Stimulated activated CD4-positive, alpha-beta T cell treated with anti-CD3 and anti-CD28 coated beads, Interleukin-1b, Interleukin-23, amount 100 ng/mL, for 24 hours (primary cell): ENCODE measurements at places on chromosomes 2 and 18.

- DNase-seq, result no peak
These were observed 18.8 kb downstream of the COX7A2L start for GRCh38 chr2:42342061-42342794.

- DNase-seq, result no peak
These were observed 2.3 kb upstream of the PLEK start for GRCh38 chr2:68362749-68363148.

DNA sequence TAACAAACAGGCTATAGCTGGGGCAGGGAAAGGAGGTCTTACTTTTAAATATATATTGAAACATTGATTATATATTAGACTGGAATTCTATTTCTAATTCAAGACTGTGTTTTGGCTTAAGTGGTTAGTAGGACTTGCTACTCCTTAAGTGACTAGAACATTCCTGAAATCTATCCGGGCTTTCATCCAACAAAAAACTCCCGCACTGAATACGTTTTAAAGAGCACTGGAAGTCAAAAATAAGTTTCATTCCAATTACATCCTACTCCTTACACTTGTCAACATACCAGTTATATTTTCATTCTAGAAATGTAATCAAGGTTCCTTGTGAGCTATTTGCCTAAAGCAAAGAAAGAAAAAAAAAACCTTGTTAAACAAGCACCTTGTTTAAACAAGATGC, 204.6 kb downstream of the SP3 start:
- no peak for DNase-seq

DNA sequence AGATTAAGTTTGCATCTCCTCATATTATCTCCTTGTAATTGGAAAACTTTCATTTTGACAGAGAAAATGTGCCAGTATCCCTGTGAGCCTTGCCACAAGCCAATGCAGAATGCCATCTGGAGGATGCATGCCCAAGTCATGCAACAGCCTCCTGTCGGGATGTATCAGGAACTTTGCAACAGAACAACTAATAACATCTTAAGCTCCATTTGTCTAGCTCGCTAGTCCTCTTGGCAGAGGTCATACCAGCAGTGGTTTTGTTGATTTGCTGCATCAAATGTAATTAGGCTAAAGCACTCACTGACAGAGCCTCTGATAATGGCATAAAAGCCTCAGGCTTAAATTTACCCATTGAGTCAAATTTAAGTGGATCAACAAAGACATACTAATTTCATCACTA, 125.8 kb downstream of the UBE2E3 start:
- DNase-seq, result no peak

- no peak for DNase-seq
These were observed 29.4 kb upstream of the REEP1 start for GRCh38 chr2:86366651-86367498.

DNA sequence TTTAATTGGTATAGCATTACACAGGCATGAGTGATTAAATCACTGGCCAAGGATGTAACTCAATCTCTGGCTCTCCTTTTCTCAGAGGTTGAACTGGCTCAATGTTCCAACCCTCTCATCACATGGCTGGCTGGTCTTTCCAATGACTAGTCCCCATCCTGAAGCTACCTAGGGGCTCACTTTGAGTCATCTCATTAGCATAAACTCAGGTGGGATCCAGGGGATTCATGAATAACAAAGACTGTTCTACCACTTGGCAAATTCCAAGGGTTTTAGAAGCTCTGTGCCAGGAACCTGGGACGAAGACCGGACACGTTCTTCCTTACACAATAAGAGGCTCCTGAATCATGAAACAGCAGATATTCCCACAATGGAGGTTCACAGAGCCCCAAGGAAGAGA, 145.0 kb upstream of the SPATS2L start:
- no peak for DNase-seq

DNA sequence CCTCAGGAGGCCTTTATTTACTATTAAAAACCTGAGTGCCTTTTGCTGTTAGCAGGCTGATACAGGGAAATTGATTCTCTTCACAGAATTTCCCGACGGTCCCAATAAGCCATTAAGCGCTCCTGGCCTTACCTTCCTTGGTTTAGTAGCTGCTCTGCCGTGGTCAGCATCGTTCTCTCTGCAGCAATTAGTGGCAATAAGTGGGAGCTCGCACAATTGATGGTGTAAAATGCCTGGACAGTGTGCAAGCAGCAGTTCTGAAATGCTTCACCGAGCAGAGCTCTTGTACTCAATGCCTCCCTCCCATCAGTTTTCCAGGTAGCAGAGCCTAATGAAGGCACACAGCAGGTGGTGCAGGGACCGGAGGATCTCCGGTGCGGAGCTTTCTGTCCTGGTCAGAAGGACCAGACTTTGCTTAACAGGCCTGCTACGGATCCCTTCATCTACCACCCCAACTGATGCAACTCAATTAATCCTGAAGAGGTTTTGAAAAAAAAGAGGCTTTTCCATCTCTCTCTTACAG, 1.1 kb upstream of the LINC00305 start:
- no peak for DNase-seq

- no peak for DNase-seq
These were observed 790.5 kb downstream of the RNF144A start for GRCh38 chr2:7707723-7708122.

GRCh38 chr2:36177282-36177681, 178.3 kb upstream of the CRIM1 start:
- DNase-seq, result no peak

GRCh38 chr18:12750076-12750714, 47.4 kb downstream of the PSMG2 start:
- no peak for DNase-seq

GRCh38 chr2:225761396-225761795, 361.9 kb downstream of the NYAP2 start:
- DNase-seq, result no peak

DNA sequence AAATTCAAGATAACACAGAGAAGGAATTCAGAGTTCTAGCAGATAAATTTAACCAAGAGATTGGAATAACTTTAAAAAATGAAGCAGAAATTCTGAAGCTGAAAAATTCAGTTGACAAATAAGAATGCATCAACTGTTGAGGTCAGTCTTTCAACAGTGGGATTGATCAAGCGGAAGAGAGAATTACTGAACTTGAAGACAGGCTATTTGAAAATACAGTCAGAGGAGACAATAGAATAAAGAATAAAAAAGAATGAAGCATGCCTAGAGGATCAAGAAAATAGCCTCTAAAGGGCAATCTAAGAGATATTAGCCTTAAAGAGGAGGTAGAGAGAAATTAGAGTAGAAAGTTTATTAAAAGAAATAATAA, 27.7 kb upstream of the ITGAV start:
- no peak for DNase-seq

GRCh38 chr2:29165362-29166241, 50.4 kb downstream of the CLIP4 start:
- DNase-seq, result no peak

DNA sequence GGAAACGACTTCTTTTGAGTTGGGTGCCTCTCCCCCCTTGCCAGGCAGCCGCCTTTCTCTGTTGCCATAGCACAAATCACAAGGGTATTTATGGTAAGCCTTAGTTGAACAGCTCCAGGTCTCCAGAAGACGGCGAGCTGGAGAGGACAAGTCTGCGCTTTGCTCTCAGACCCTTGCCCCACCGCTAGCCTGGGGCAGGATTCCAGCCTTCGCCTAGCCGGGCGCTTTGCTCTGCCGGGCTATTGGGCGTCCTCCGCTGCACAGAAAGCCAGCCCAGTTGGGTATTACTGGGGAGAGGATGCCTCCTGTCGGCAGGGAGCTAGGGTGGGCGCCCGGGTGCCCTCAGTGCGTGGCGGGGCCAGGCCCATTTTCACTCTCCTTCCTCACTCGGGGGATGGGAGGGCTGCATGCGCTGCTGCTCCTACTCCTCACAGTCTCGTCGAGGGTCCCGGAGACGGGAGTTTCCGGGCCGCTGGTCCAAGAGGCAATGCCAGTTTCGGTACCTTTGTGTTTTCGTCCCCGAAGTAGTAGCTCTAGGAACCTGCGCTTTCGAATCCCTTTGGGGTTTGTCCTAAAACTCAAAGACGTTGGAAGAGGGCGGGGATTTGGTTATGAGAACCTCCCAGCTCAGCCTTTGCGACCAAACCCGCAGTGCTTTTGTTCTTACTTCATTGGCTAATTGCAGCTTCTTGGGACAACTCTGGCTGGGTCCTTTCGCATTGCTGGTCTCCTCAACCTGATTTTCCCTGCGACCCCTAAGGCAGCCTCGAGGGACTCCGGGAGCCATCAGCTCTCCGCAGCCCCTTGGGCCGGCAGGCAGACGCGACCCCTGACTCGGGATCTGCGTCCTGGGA, 3.6 kb upstream of the DLX2 start:
- no peak for DNase-seq

DNA sequence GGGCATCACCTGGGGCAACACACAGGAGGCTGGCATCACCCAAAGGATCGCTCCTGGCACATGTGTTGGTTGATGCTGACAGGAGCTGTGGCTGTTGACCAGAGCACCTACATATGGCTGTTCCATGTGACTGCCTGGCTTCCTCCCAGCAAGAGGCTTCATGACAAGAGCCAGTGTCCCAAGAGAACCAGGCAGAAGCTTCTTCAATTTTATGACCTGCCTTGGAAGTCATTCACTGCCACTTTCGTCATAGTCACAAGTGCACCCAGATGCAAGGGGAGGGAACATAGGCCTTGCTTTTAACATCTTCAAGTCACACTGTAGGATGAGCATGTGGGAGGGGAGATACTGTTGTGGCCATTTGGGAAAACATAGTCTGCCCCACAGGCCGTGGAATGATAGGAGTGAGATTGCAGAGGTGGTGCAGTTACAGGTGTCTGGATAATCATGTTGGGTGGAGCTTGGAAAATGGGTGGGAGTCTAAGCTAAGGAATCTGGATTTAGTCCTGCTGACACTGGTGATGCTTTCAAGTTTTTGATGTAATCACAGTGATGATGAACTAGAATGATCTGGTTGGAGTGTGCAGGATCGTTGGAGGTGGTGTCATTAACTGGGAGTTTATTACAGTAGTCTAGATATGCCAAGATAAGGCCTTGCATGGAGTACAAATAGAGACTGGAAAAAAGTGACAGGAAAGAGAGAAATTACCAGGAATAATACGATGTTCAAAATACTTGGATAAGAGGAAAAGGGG, 107.0 kb downstream of the RAPGEF4 start:
- DNase-seq, result no peak

DNA sequence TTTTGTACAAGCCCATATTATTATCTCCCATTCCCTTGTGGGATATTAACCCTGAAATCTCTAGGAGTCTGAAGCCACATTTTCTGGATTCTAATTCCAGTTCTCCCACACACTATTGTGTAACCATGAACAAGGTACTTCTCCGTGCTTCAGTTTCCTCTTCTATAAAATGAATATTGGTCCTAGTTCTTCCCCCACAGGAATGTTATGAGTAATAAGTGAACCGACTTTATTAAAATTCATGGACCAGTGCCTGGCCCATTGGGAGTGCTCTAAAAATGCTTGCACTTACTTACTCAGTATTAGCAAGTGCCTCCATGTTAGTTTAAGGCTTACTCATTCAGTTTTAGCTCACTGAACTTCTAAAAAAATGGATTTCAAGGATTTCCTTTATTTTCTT, 1.4 kb upstream of the ACMSD start:
- DNase-seq, result no peak

GRCh38 chr2:185137700-185138099, 539.4 kb downstream of the ZNF804A start:
- no peak for DNase-seq

DNA sequence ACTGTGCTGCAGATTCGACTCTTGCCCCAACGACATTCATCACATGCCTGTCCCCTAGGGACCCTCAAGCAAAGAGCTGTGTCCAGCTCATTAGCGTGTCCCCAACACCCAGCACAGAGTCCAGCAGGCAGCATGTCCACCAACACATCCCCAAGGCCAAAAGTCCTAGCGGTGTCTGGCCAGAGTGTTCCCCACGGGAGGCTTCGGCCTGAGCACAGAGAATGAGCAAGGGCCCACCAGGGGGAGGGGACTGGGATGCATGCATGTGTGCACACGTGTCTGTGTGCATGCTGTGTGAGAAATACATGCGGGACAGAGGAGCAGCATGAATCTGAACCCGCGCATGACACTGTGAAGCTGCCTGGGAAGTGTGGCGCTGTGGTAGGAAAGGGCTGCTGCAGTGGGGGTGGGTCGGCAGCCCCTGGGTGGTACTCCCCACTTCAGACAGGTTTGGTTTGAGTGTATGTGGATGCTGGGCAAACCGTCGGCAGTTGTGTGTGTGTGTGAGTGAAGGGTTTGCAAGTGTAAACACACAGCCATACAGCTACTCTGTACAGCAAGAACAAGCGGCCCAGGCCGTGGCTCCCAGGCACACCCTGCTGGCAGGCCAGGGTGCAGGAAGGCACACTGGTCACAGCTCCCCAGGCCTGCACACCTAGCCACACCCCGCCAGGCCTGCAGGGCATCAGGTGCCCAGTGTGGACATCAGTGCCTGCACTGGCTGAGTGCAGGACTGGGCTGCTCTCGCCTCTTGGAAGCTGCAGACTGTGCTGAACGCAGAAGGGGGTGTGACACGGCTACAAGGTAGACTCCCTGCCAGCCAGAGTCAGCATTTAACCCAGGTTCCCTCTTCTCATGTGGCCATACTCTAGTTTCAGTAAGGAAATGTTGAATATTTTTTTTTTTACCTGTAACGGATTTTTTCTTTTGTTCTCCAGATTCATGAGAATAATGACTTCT, 19.5 kb upstream of the HES6 start:
- DNase-seq, result no peak

- DNase-seq, result no peak
These were observed 3.9 kb downstream of the RPS7 start for GRCh38 chr2:3578987-3579386.

DNA sequence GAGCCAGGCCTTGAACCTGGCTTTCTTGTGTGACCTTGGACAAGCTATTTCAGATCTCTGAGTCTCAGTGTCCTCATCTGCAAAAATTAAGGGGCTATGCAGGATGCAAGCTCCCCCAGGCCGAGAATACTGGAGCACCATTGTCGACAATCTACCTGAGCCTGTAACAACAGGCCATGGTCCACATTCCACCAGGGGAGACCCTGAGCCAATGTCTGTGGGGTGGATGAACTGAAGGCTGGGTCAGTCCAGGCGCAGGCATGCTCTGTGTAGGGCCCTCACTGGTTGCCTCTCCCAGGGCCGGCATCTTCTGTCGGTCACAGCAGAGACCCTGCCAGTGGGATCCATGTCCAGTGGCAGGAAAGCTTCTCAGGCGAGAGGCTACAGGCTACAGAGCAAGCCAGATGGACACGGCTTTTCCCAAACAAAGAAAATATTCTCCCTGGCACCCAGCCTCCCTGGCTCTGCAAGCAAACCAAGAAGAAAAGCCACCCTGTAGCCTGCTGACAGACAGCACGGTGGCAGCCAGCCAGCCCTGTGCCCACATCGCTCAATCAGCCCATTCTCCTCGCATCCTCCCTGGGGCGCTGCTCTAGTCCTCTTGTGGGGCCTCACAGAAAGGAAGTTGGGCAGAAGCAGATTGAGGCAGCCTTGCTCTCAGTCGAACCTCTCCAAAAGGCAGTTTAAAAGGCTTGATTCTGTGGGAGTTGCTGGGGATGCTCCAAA, 48.7 kb upstream of the FZD7 start:
- no peak for DNase-seq

GRCh38 chr2:223048519-223048918, 3.5 kb upstream of the KCNE4 start:
- DNase-seq, result no peak

GRCh38 chr18:51006948-51007789, 22.8 kb upstream of the SMAD4 start:
- no peak for DNase-seq

- DNase-seq, result no peak
These were observed 218.2 kb downstream of the RAD51AP2 start for GRCh38 chr2:17299891-17300540.

- no peak for DNase-seq
These were observed 50.8 kb downstream of the GBX2 start for GRCh38 chr2:236117401-236117800.
